Neural crest cell (in vitro differentiated cells): ENCODE measurements at places on chromosomes 1 and 21. TPM values are rescaled to one million over a fixed set of nuclear protein-coding genes. Genes with fewer than 3 reads are reported as not detected.

NHLH1 gene
- 10.0 and 10.6 TPM in 2 replicates for total RNA-seq

GRCh38 chr1:92184632-92185031, 33.1 kb upstream of the C1orf146 start:
- no peak for DNase-seq
- peaks cover 4% of the 10 kb centered on the region for H3K36me3 ChIP-seq
- no peaks in the 10 kb centered on the region for H3K4me1 ChIP-seq
- no peaks in the 10 kb centered on the region for H3K27me3 ChIP-seq
- no peak overlapping the region for H3K4me3 ChIP-seq

- no peak for DNase-seq
- peak overlapping the region; percentile 66 for H3K27ac ChIP-seq
- peaks cover 3% of the 10 kb centered on the region for H3K27me3 ChIP-seq
- H3K4me3 ChIP-seq: no peak overlapping the region
- peaks cover 2% of the 10 kb centered on the region for H3K36me3 ChIP-seq
Observed at GRCh38 chr1:181061891-181062835, 26.3 kb upstream of the IER5 start.

GPR61 gene
- total RNA-seq: not detected in 2 replicates

DNA sequence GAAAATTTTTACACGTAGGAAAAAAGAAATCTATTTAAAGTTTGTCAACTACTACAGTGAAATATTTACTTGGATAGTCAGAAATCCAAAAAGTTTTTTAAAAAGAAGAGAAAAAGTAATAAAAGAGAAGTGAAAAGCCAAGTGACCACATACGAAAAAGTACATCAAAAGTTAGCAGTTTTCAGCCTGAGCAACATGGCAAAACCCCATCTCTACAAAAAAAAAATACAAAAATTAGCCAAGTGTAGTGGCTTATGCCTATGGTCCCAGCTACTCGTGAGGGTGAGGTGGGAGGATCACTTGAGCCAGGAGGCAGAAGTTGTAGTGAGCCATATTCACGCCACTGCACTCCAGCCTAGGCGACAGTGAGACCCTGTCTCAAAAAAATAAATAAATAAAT, 5.2 kb upstream of the MR1 start:
- H3K36me3 ChIP-seq: no peaks in the 10 kb centered on the region
- peaks cover 7% of the 10 kb centered on the region for H3K4me1 ChIP-seq
- H3K4me3 ChIP-seq: no peak overlapping the region
- no peak overlapping the region for H3K27ac ChIP-seq
- DNase-seq: no peak
- peaks cover 11% of the 10 kb centered on the region for H3K27me3 ChIP-seq

DNA sequence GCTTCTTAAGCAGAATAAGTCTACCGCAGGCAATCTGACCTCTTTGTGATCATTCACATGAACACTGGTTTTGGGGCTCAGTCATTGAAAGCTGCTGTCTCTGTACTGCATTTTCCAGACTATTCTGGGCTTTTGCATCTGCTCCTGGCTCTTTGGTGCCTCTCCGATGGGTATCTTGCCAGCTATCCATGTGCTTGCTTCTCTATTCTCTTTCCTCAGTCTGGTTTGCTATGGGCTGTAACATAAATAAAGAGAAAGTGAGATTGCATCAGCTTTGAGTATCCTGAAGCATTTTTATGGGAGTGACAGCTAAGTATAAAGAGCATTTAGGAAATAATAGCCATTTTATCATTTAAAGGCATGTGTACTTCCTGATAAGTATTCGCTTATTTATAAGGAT, 70.7 kb downstream of the C1orf21 start:
- H3K27ac ChIP-seq: no peak overlapping the region
- no peak for DNase-seq
- H3K4me1 ChIP-seq: peaks cover 34% of the 10 kb centered on the region
- no peaks in the 10 kb centered on the region for H3K27me3 ChIP-seq
- no peak overlapping the region for H3K4me3 ChIP-seq

KLHDC9 gene
- total RNA-seq: 8.0 and 9.1 TPM in 2 replicates

CD5L gene
- not detected in 2 replicates for total RNA-seq

DNA sequence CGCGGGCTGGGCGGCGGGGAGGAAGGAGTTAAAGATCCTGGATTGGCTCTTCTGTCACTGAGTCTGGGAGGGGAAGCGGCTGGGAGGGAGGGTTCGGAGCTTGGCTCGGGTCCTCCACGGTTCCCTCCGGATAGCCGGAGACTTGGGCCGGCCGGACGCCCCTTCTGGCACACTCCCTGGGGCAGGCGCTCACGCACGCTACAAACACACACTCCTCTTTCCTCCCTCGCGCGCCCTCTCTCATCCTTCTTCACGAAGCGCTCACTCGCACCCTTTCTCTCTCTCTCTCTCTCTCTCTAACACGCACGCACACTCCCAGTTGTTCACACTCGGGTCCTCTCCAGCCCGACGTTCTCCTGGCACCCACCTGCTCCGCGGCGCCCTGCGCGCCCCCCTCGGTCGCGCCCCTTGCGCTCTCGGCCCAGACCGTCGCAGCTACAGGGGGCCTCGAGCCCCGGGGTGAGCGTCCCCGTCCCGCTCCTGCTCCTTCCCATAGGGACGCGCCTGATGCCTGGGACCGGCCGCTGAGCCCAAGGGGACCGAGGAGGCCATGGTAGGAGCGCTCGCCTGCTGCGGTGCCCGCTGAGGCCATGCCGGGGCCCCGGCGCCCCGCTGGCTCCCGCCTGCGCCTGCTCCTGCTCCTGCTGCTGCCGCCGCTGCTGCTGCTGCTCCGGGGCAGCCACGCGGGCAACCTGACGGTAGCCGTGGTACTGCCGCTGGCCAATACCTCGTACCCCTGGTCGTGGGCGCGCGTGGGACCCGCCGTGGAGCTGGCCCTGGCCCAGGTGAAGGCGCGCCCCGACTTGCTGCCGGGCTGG, at the start of gene NPR1:
TSS of gene NPR1 (plus strand) at position 170 of the 818 bp plus-strand sequence. CDS start at position 591, 421 bp downstream.
- no peaks in the 10 kb centered on the region for H3K36me3 ChIP-seq
- peak within 1 kb of the TSS; percentile 83 for H3K4me3 ChIP-seq
- peaks cover 70% of the 10 kb centered on the region for H3K27me3 ChIP-seq
- peaks cover 23% of the 10 kb centered on the region for H3K4me1 ChIP-seq
- H3K27ac ChIP-seq: no peak within 1 kb of the TSS

TTF2 gene
- 66.7 and 69.8 TPM in 2 replicates for total RNA-seq

HMCN1 gene
- total RNA-seq: 16.6 and 18.1 TPM in 2 replicates

GRCh38 chr1:168631671-168632400, 55.4 kb downstream of the XCL1 start:
- H3K36me3 ChIP-seq: no peaks in the 10 kb centered on the region
- no peak overlapping the region for H3K4me3 ChIP-seq
- H3K27me3 ChIP-seq: no peaks in the 10 kb centered on the region
- no peak for DNase-seq

GRCh38 chr1:66945316-66945715, 20.5 kb downstream of the MIER1 start:
- no peaks in the 10 kb centered on the region for H3K27me3 ChIP-seq
- H3K4me1 ChIP-seq: no peaks in the 10 kb centered on the region
- H3K4me3 ChIP-seq: no peak overlapping the region
- H3K36me3 ChIP-seq: peaks cover 3% of the 10 kb centered on the region
- no peak overlapping the region for H3K27ac ChIP-seq
- no peak for DNase-seq

AVPR1B gene
- total RNA-seq: not detected in 2 replicates

DNA sequence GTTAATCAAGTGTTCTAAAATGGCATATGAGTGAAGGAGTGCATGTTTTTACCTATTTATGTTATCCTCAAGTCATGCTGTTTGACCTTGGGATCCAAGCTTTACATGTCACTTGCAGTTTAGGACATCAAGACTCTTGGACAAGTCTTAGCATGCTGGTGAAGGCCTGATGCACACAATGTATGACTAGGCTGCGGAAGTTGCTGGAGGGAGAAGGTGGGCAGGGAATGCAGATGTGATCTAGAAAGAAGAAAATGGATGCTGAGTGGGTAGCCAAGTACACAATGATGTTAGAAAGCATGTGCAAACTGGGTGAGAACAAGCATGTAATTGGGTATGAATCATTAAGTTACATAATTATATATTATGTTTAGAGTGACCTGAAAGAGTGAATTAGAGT, 301.8 kb downstream of the BRINP2 start:
- H3K4me3 ChIP-seq: no peak overlapping the region
- H3K4me1 ChIP-seq: peaks cover 4% of the 10 kb centered on the region
- DNase-seq: no peak
- no peak overlapping the region for H3K27ac ChIP-seq

DNA sequence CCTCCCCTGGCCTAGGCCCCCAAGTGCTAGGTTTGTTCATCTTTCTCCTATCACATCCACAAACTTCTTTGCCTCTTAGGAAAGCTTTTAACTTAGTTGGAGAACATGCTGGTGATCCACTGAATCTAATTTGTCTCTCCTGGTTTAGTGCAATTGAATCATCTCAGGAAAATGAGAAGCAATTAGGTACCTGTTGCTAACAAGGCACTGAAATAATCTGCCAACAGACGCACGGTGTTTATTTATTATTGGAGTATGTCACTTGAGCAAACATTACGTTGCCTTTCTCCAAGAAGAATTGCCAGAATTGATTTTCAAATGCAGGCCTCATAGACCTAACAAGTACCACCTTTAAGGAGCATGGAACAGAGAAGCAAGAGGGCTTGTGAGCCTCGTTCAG, 309.4 kb downstream of the NFIA start:
- no peak for DNase-seq
- H3K36me3 ChIP-seq: peaks cover 2% of the 10 kb centered on the region
- H3K4me3 ChIP-seq: no peak overlapping the region
- H3K27ac ChIP-seq: no peak overlapping the region
- no peaks in the 10 kb centered on the region for H3K27me3 ChIP-seq

- H3K4me3 ChIP-seq: peak overlapping the region; percentile 28
- H3K27me3 ChIP-seq: peaks cover 12% of the 10 kb centered on the region
- peaks cover 17% of the 10 kb centered on the region for H3K4me1 ChIP-seq
- H3K36me3 ChIP-seq: no peaks in the 10 kb centered on the region
- H3K27ac ChIP-seq: no peak overlapping the region
- DNase-seq: no peak
Observed at GRCh38 chr1:204149107-204149506, 2.7 kb downstream of the ETNK2 start.

DNA sequence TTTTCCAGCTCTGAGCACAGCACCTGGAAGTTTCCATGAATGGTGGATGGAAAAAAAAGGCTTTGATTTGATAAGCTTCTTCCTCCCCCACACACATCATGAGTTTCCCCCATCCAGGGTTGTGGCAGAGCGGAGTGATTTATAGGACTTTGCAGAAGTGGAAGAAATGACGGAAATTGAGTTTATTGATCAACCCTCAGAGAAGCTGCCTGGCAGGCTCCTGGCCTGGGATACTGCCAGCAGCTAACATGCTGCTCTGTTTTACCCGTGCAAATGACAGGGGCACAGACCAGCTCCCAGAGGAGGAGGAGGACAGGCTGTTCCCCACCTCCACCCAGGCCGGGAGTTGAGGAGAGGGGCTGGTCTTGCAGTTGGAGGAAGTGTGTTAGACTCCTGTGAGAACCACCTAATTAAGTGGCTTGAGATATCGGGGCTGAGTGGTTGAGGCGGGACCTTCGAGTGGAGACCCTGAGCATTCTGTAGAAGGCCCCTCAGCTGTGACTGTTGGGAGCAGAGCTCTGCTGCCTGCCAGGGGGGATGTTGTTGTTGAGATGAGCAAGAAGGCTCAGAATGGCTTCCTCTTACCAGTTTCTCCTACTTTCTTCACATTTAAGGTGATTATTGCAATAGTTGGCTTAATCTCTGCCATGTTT, 21.8 kb downstream of the ADORA1 start:
- H3K27me3 ChIP-seq: no peaks in the 10 kb centered on the region
- H3K27ac ChIP-seq: peak overlapping the region; percentile 50
- no peak overlapping the region for H3K4me3 ChIP-seq
- DNase-seq: no peak
- peaks cover 55% of the 10 kb centered on the region for H3K4me1 ChIP-seq

- H3K4me1 ChIP-seq: peaks cover 4% of the 10 kb centered on the region
- H3K27ac ChIP-seq: no peak within 1 kb of the TSS
- DNase-seq: peak; percentile 7
- H3K4me3 ChIP-seq: peak within 1 kb of the TSS; percentile 47
- H3K36me3 ChIP-seq: no peaks in the 10 kb centered on the region
- peaks cover 39% of the 10 kb centered on the region for H3K27me3 ChIP-seq
Observed at GRCh38 chr1:207454046-207454964, at the start of gene CR2. Gene CR2 (plus strand): TSS chr1:207454328. CDS start chr1:207454419, 91 bp downstream.

GRCh38 chr1:210915890-210916507, 217.9 kb downstream of the KCNH1 start:
- H3K4me1 ChIP-seq: no peaks in the 10 kb centered on the region
- no peaks in the 10 kb centered on the region for H3K27me3 ChIP-seq
- DNase-seq: no peak
- H3K36me3 ChIP-seq: no peaks in the 10 kb centered on the region
- no peak overlapping the region for H3K4me3 ChIP-seq

DNA sequence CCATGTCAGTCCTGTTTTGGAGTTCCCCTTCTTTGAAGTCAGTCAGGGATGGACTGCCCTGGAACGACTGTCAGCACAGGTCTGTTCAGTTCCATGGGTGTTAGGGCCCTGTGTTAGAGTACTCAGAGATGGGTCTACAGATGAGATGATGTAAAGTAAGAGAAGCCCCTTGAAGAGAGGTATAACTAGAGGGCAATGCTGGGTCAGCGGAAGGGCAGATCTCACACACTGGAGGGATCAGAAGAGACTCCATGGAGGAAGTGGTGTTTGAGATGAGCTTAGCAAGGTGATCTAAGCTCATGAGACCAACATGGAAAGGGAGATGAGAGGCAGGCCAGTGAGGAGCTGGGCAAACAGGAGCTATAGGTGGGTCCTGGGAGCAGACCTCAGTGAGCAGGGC, 7.6 kb downstream of the PPFIA4 start:
- no peaks in the 10 kb centered on the region for H3K36me3 ChIP-seq
- peaks cover 9% of the 10 kb centered on the region for H3K27me3 ChIP-seq
- no peak for DNase-seq
- H3K4me1 ChIP-seq: no peaks in the 10 kb centered on the region
- H3K4me3 ChIP-seq: no peak overlapping the region

DNA sequence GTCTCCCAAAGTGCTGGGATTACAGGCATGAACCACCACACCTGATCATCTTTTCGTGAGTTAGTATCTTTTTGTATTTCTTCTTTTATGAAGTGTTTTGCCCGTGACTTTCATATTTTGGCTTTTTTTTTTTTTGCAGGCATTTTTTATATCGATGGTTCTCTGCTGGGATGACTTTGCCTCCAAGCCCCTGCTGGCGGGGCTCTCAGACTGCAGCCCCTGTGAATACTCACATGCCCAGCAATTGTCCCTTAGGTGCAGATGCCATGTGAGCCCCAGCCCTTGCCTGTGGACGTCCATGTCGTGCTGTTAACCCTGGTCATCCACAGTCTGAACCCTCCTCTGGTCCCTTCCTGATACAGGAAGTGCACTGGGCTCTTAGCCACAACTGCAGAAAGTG, 21.7 kb downstream of the CRYAA start:
- H3K27ac ChIP-seq: no peak overlapping the region
- H3K36me3 ChIP-seq: no peaks in the 10 kb centered on the region
- peaks cover 13% of the 10 kb centered on the region for H3K4me1 ChIP-seq
- no peak for DNase-seq
- no peak overlapping the region for H3K4me3 ChIP-seq

- DNase-seq: no peak
- peaks cover 12% of the 10 kb centered on the region for H3K27me3 ChIP-seq
- no peak overlapping the region for H3K4me3 ChIP-seq
- no peaks in the 10 kb centered on the region for H3K4me1 ChIP-seq
Observed at GRCh38 chr1:15056515-15057285, 96.8 kb upstream of the TMEM51 start.

GRCh38 chr1:109933856-109934711, 23.4 kb downstream of the CSF1 start:
- no peak overlapping the region for H3K27ac ChIP-seq
- H3K36me3 ChIP-seq: peaks cover 7% of the 10 kb centered on the region
- H3K4me3 ChIP-seq: peak overlapping the region; percentile 44
- H3K4me1 ChIP-seq: peaks cover 15% of the 10 kb centered on the region
- no peak for DNase-seq
- H3K27me3 ChIP-seq: no peaks in the 10 kb centered on the region

- H3K27ac ChIP-seq: no peak overlapping the region
- H3K36me3 ChIP-seq: no peaks in the 10 kb centered on the region
- DNase-seq: no peak
Observed at GRCh38 chr1:165152727-165153126, 203.8 kb downstream of the LMX1A start.
